SK-N-SH treated with all-trans-retinoic acid at 6 μM for 48 hours (cell line): ENCODE measurements at places on chromosomes 4 and X.

DNA sequence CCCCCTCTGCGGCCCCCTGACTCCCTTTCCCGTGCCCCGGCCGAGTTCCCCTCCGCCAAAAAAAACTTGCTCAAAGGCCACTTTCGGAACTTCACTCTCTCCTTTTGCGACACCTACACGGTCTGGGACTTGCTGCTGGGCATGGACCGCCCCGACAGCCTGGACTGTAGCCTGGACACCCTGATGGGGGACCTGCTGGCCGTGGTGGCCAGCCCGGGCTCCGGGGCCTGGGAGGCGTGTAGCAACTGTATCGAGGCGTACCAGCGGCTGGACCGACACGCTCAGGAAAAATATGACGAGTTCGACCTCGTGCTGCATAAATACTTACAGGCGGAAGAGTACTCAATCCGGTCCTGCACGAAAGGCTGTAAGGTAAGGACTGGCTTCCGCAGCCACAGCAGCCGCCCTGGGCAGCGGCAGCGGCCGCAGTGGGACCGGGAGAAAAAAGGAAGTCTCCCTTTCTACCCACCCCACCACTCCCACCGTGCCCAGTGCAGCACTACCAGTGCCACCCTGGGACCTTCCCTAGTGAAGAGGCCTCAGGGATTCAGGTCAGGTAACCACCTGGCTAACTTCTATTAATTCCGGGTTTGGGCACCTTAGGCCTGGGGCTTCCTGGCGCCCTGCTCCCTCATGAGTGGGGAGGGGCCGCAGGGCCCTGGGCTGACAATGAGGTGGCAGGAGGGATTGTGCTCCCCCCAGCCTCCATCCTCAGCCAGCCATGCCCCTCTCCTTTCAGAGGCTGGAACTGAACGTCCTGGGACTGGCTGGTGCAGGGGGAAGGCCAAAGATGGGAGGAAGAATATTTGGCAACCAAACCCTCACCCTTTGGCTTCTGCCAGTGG, 1.9 kb downstream of the NALF2 start:
- no peak for ATAC-seq

GRCh38 chrX:118702741-118703140, 24.7 kb upstream of the IL13RA1 start:
- ATAC-seq: no peak

GRCh38 chrX:47499293-47499692, 16.3 kb upstream of the ZNF41 start:
- ATAC-seq: no peak

- ATAC-seq: no peak
Observed at GRCh38 chr4:141329174-141329569, 108.5 kb downstream of the ZNF330 start.

GRCh38 chrX:137401092-137401491, 164.8 kb upstream of the ZIC3 start:
- no peak for ATAC-seq

DNA sequence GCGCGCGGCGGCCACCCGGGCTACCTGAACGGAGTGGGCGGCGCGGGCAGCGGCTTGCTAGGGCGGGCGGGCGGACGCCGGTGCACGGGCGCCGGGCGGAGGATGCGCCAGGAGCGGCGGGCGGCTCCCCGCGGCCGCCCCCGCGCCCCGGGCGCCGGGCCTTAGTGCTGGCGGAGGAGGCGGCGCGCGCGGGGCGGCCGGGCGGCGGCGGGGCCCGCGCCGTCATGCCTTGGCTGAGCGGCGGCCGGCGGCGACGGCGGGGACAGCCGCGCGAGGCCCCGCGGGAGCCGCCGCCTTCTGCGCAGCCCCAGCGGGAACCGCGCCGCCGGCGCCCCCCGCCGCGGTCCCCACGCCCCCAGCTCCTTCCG, 48.2 kb downstream of the CLDN34 start:
- no peak for ATAC-seq

- ATAC-seq: no peak
Observed at GRCh38 chrX:20412871-20413486, 146.3 kb upstream of the RPS6KA3 start.

- no peak for ATAC-seq
Observed at GRCh38 chr4:152619556-152619955, 60.2 kb downstream of the TMEM154 start.

DNA sequence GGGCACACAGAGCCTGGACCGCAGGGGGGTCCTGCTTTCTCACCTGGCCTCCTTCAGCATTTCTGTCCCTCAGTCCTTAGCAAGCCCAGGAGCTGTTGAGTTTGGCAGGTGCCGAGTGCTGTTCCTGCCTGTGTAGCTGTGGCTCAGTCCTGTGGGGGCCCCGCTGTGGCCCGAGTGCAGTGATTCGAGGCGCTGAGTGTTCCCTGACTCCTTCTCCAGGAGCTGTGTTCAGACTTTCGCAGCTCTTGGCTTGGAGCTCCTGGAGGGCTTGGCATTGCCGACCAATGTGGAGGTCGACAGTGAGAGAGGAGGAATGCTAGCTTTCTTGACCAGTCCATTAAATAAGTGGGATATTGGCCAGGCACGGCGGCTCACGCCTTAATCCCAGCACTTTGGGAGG, 50.1 kb upstream of the MSANTD1 start:
- no peak for ATAC-seq

DNA sequence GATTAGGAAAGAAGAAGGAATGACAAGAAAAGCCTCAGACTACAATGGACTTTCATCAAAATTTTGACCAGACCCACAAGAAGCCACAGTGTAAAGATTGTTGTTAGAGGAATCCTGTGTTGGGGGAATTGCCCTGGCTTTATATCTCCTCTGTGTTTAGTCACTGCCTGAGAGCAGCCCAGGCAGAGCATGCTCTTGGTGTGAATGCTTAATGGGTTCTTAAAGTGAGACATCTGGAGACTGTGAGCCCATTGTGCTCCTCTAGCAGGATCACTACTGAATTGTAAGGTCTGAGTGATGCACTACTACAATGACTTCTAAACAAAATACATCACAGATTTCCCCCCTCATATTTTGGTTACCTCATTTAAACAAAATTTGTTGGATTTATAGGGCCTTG, 1860.5 kb upstream of the ADGRL3 start:
- ATAC-seq: no peak

DNA sequence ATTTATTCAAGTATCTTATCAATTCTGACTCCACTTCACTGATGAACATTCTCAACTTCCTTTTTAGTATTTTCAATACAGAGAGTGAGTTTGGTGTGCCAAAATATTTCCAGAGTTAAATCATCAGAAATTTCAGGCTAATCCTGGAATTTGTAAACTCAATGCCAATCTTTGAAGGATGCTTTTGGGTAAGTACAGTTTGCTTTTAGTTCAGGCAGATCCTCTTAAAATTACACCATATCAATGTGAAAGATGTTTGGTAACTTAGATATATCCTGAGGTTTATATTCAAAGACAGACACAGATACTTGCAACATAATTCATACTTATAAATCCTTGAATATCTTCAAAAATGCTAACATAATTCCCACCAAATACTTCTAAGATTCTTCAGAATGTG, 76.0 kb upstream of the FAM47B start:
- ATAC-seq: no peak
